ENCODE measurements at places on chromosomes 7 and 10. TPM values are rescaled to one million over a fixed set of nuclear protein-coding genes. Genes with fewer than 3 reads are reported as not detected.

DNA sequence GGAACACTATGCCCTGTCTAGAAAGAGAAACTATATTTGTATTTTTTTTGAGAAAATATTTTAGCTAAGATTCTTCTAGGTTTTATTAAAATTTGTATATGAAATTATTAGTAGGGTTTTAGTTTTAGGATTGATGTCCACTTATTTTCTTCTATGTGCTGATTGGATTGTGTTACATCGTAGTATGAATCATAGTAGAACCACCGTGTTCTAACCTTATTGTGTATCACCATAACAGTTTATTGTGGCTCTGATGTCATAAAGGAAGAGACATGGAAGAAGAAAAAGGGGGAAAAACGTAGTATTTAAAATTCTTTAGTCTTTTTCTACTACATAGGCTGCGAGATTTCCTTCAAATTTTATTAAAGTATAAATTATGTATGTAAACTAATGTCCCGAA, 1.9 kb downstream of the AGBL3 start:
- DNase-seq, result no peak

DNA sequence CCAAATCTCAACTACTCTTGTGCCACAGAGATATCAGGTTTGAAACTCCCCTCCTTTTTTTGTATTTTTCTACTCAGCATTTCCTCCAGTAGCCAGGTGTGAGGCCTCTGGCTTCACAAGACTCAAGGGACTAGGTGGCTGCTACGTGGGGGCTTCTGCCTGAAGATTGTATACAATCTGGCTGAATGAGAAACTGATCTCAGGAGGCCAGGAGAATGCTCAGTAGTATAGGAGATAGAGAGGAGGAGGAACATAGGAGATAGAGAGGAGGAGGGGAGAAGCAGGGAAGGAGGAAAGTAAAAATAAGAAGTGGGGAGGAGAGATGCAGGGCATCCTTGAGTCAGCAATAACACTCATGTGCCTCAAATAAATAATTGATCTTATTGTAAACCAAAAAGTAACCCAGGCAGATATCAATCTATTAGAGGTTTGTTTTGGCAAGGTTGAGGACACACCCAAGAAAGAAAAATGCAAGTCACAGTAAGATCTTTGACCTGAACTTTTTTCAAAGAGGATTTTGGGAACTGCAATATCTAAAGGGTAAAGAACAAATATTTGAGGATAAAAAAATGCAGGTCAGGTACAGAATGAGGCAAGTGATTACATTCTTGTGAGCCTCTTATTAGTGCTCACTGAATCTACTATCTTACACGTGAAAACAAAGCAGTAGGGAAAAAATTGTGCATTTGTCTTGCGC, 36.8 kb downstream of the AKR1C8 start:
- DNase-seq, result no peak

Gene FOXP2
- total RNA-seq, result 13.5 TPM

Gene PNLIPRP2
- total RNA-seq, result not detected

Gene TECPR1
- 37.9 TPM for total RNA-seq

Gene KNDC1
- 2.2 TPM for total RNA-seq

All from ureter (tissue), 1 donor.